ENCODE measurements at places on chromosomes 4 and X. TPM values are rescaled to one million over a fixed set of nuclear protein-coding genes. Genes with fewer than 3 reads are reported as not detected.
A peak's percentile ranks its signal among the peaks of the same experiment; 100 is the strongest.

Gene CLNK
- not detected for total RNA-seq

Gene ART3
- total RNA-seq: not detected

Gene PHEX
- 0.09 TPM for total RNA-seq

DNA sequence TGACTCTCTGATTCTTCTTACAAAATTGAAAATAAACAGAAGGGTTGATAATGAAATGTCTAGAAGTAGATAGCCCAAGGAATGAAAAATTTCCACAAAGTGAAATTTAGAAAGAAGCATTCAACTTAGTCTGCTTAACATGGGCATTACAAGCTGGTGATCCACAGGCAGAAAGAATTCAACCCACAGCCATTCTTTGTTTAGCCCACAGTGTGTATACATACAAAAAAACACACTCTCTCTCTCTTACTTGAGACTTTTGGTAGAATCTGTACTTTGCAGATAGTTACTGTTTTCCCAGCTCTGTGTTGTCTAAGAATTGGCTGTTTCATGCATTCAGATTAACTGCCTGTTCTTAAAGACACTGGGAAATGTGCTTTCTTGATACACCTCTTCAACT is 159.8 kb downstream of the SLC4A4 start:
- DNase-seq: no peak

GRCh38 chr4:150475763-150476162 is 106.2 kb upstream of the MAB21L2 start:
- no peak for DNase-seq

GRCh38 chr4:123856689-123857545 is 460.3 kb downstream of the SPRY1 start:
- peak; percentile 38 for DNase-seq

DNA sequence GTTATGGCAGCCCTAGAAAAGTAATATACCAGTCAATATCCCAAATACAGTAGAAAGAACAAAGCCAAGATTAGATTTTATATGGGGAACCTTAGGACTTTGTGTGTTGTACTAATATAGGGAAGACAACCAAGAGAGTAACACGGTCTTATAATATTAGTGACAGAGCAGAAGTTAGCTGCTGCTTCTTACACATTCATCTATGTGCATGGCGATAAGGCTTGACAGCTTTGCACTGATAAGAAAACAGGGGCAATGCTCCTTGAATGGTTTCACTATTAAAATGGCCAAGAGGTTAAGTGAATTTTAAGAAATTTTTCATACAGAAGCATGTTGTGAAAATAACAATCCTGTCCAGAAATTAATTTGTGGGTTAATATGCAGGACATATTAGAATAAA is 521.6 kb downstream of the CCSER1 start:
- DNase-seq: no peak

GRCh38 chrX:143298663-143299241 is 218.5 kb downstream of the SPANXN3 start:
- DNase-seq: no peak

DNA sequence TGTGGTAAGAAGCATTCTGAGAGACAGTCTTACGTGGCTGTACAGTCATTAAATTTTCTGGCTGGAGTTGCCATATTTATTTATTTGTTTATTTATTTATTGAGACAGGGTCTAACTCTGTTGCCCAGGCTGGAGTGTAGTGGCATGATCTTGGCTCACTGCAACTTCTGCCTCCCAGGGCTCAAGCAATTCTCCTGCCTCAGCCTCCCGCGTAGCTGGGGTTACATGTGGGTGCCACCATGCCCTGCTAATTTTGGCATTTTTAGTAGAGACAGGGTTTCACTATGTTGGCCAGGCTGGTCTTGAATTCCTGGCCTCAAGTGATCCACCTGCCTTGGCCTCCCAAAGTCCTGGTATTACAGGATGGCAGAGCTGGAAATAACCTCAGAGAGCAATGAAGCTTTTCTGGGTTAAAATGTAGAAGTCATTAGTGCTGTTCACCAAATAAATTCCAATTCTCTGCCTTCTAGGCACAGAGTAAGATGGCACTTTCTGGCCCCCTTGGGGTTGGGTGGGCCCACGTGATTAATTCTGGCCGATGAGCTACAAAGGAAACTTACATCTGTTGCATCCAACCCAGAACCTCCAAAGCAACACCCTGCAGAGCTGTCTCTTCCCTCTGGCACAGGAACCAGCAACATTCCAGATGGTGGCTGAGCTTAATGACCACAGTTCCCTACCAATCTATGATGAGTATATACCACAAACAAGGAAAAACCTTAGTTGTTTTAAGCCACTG is 4.5 kb downstream of the MRFAP1 start:
- DNase-seq: no peak

DNA sequence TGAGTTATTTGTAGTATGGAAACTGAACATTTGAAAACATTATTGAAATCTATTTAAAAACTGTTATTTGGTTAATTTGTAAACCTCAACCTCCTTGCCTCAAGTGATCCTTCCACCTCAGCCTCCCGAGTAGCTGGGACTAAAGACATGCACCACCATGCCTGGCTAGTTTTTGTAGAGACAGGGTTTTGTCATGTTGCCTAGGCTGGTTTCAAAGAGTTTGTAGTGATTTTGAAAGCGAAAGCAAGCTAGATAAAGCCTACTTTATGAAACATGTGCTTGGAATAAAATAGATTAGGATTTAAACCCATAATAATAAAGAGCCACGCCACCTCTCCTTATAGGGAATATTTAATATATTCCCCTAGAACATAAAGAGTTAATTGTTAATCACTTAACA is 23.5 kb downstream of the ARSJ start:
- DNase-seq: no peak

DNA sequence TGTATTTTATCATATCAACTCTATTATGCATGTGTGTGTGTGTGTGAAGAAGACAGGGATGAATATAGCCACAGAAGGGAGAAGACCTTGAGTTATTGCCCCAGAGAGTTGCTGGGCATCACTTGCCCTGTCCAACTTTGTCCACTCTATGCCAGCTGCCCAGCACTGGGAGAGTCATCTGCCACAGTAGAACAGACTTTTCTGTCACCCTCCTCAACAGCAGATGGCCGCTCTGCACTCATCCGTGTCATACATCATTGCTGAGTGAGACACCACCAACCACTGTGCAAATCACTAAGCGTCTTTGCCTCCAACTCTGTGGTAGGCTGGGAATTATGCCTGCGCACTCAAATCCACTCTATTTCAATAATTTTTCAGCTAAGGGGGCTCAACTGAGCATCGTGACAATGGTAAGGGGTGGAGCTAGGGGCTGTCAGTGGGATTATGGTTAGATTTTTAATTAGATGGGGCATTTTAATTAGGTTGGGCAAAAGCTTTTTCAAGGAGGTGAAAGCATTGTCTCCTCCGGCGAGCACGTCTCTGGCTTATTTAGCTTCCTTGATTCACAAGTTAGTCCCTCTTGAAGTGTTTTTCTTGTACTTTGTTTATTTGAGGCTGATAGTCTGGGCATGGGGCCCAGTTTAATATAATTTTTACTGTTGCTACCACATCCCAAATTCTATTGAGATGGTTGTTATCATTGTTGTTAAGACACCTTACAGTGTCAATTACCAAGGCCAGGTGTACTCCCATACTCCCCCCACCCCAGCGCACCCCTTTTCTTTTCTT is 100.1 kb upstream of the KLF3 start:
- DNase-seq: no peak

- DNase-seq: no peak
These were observed 80.6 kb upstream of the ENPP6 start for GRCh38 chr4:184298254-184298653.

- no peak for DNase-seq
These were observed 194.4 kb upstream of the LDB2 start for GRCh38 chr4:17092736-17093437.

GRCh38 chr4:188423039-188423438 is 283.8 kb downstream of the TRIML1 start:
- DNase-seq: no peak

DNA sequence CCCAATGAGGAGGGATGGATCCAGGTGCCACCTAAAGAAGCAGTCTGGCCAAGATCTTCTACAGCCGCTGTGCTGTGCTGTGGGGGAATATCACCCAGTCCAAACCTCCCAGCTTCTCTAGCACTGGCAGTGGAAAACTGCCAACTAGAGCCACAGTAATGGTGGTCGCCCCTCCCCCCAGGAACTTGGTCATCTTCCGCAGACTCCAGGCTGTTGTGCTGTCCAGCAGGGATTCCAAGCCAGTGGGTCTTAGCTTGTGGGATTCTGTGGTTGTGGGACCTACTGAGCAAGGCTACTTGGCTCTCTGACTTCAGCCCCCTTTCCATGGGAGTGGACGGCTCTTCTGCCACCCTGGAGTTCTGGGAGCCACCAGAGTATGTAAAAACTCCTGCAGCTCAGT is 18.2 kb downstream of the GPRASP1 start:
- DNase-seq: no peak

GRCh38 chr4:48329976-48330375 is 11.4 kb upstream of the SLAIN2 start:
- peak; percentile 80 for DNase-seq

- no peak for DNase-seq
These were observed 432.8 kb upstream of the FMR1 start for GRCh38 chrX:147478899-147479298.

- DNase-seq: peak; percentile 47
These were observed 12.4 kb upstream of the NFXL1 start for GRCh38 chr4:47926667-47927258.

Data from HFFc6 (cell line).